ENCODE measurements at places on chromosomes 3 and 15.
A peak's percentile ranks its signal among the peaks of the same experiment; 100 is the strongest.

DNA sequence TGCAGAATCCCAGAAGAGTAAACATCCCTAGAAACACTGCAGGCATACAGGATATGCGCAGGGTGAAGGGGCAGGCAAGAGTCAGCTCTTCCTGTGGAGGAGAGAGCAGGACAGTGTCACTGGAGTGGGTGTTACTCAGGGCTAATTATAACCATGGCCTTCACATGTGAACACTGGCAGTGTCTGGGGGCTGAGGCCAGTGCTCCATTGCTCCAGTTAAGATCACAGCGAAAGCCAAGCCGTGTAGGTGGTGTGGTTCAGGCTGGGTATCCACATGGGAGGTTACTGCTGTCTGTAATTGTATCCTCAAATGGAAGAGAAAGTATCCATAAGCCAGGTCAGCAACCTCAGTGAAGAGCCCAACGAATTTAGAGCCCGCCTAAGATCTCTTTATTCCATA lies 84.6 kb downstream of the MESD start:
- no peak for DNase-seq

DNA sequence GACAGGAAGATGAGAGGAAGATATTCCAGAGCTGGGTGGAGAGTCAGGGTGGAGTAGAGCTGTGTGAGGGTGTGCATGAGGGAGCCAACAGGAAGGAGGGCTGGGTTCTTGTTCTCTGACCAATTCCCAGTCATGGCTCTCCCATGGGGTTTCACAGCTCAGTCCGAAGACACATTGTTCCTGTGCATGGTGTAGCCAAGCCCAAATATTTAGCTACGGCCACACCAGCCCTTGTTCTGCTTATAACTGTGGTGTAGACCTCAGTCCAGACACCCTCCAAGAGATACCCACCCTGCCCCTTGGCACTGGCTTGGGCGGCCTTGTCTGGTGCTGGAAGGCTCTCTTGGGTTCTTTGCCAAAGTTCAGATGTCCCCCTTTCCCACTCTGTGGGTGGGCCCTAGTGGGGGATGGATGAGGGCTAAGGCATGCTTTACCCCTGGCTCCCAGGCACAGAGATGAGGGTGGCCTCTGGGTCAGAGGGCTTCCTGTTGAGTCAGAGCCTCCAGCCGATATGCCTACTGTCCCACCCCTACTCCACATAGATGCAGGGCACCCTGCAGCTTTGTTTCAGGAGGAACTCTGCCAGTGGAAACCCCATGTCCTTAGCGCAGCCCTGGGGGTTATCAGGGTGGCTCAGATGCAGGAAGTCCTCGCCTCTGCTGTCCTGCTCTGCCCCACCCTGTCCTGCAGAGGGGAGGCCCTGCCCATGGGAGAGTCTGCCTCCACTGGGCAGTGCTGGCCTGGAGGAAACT lies 271.2 kb upstream of the CTDSPL start:
- DNase-seq, result no peak

DNA sequence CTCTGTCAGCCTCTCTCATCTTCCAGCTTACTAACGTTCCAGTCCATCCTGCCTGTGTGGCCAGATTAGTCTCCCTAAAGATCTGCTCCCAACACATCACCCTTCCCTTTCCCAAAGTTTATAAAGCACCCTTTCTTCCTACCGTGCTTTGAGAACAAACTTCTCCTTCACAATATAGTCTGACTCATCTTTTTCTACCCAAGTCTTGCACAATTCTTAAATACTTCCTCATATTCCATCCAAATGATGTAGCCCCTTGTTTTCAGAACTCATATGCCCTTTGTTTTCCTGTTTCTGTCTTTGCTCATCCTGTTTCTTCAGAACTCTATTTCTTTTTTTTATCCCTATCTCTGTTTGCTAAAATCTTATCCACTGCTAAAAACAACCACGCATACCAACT lies 326.8 kb downstream of the MFSD1 start:
- no peak for DNase-seq

- DNase-seq, result peak; percentile 98
Measured at GRCh38 chr3:149299938-149300801, 33.3 kb downstream of the TM4SF18 start.

Measured in epithelial cell of proximal tubule (primary cell).